ENCODE measurements at places on chromosomes 12 and 14. TPM values are rescaled to one million over a fixed set of nuclear protein-coding genes. Genes with fewer than 3 reads are reported as not detected.
A peak's percentile ranks its signal among the peaks of the same experiment; 100 is the strongest.

Gene RGS6
- total RNA-seq: 5.1 TPM

Gene PTPRQ
- total RNA-seq: 0.19 TPM

Gene TIGAR
- total RNA-seq: 18.2 TPM

Gene PPP2R3C
- 47.1 TPM for total RNA-seq

Gene SOS2
- total RNA-seq: 35.7 TPM

DNA sequence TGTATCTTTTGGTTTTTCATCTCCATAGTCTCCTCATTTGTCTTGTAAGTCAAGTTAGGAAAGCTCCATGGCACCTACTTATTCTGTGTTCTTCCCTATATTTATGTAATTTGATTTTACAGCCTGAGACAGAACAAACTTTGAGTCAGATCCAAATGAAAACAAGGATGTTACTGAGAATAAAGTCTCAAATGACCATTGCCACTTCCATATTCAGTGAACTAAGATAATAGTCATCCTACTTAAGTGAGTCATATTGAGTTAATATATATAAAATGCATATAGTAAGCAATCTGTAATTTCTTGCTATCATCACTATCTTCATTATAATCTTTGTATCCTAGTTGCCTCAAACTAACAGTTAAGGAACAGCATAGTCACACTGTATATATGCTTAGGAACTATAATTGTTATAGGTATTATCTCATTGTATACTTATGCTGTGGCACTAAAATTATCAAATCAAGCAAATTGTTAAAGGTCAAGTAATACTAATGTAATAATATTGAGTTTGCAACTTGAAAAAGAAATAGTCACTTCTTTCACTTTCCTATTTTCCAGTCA lies 30.8 kb downstream of the TMTC3 start:
- no peak for DNase-seq
- no peak overlapping the region for H3K27ac ChIP-seq
- peaks cover 39% of the 10 kb centered on the region for H3K36me3 ChIP-seq
- no peaks in the 10 kb centered on the region for H3K27me3 ChIP-seq

- peaks cover 38% of the 10 kb centered on the region for H3K4me1 ChIP-seq
- H3K27ac ChIP-seq: peak overlapping the region; percentile 98
- H3K36me3 ChIP-seq: peaks cover 39% of the 10 kb centered on the region
- DNase-seq: peak; percentile 22
- peak overlapping the region; percentile 95 for H3K4me3 ChIP-seq
Measured at GRCh38 chr12:130872179-130873096, 572 bp downstream of the RAN start.

DNA sequence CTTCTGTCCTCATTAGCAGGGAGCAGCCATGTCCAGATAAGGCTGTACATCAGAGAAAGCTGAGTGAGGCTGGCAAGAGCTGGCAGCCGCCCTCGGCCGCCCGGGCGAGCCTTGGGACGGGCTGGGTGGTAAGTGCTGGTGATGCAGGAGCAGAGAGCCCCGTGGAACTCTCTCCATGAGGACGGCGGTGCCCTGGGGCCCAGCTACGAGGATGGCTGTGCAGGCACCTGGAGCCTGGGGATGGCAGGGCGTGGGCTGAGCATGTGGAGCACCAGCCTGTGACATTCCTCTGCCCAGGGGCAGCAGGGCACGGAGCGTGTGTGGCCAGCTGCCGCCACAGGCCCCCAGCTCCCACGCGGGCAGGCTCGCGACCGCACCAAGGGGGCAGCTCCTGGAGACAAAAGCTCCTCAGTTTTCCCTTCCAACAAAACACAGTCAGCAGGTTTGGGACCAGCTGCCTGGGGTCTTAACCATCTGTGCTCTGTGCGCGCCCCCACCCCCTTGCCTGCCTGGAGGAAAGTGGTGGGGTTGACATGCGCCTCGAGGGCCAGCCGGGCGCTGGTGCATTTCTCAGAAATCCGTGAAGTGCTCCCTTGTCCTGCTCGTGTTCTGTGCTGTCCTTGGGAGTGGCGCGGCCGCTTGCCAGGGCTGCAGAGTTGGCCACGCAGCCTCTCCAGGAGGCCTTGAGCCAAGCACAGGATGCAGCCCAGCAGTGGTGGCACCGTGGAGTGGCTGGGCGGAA lies 21.4 kb downstream of the PACS2 start:
- DNase-seq: no peak
- H3K4me1 ChIP-seq: no peaks in the 10 kb centered on the region
- H3K4me3 ChIP-seq: no peak overlapping the region
- no peaks in the 10 kb centered on the region for H3K27me3 ChIP-seq

DNA sequence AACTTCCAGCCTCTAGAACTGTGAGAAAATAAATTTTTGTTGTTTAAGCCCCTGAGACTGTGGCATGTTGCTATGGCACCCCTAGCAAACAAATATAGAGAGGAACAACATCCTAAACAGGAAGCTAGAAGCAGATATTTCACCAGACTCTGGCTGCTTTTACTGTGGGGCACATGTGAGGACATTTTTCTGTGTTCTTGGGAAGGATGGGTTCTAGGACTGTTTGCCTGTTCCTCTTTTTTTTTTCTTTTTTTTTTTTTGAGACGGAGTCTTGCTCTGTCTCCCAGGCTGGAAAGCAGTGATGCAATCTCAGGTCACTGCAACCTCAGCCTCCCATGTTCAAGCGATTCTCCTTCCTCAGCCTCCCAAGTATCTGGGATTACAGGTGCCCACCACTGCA lies 4.2 kb upstream of the HRK start:
- no peak overlapping the region for H3K27ac ChIP-seq
- peaks cover 3% of the 10 kb centered on the region for H3K4me1 ChIP-seq
- H3K36me3 ChIP-seq: no peaks in the 10 kb centered on the region
- H3K27me3 ChIP-seq: peaks cover 32% of the 10 kb centered on the region
- no peak for DNase-seq

DNA sequence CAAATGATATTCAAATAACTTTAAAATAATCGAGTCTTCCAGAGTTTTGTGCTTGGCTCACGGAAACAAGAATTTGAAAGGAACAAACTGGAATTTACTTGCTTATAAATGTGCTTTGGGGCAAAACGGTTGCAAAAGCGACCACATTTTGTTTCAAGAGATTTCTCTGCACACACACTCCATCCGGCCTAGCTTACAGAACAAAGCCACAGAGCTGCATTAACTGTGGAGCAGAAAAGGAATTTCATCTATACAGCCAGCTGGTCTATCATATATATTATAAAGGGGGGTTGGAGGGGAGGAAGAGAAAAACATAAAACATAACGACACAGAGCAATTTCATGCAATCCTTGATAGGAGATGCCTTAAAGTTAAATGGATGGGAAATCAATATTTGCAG lies 153.0 kb downstream of the MYRFL start:
- no peaks in the 10 kb centered on the region for H3K36me3 ChIP-seq
- H3K27ac ChIP-seq: no peak overlapping the region
- H3K4me3 ChIP-seq: no peak overlapping the region
- no peak for DNase-seq

- H3K4me1 ChIP-seq: peaks cover 11% of the 10 kb centered on the region
- peaks cover 1% of the 10 kb centered on the region for H3K36me3 ChIP-seq
- DNase-seq: no peak
- H3K27ac ChIP-seq: peak overlapping the region; percentile 67
Measured at GRCh38 chr14:91940209-91940608, 7.3 kb downstream of the FBLN5 start.

GRCh38 chr14:69270795-69271708 lies 11.1 kb downstream of the GALNT16 start:
- no peaks in the 10 kb centered on the region for H3K27me3 ChIP-seq
- no peak for DNase-seq
- no peaks in the 10 kb centered on the region for H3K4me1 ChIP-seq
- H3K4me3 ChIP-seq: no peak overlapping the region
- no peak overlapping the region for H3K27ac ChIP-seq

DNA sequence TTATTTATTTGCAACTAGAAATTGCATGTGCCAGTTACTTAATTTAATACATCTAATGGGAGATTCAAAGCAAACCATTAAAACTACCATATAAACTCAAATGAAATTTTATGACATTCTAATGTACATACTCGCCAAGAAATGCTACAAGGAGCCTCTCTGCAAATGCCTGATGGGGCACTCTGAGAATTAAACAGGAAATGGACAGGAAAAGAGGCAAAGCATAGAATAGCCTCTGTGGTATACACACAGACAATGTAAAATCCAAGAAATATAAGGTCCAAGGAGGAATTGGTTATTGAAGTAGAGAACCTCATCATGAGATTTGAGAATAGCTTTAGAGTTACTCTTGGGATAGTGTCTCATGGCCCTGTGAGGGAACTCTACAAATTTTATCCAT lies 41.2 kb downstream of the RAB21 start:
- no peak for DNase-seq
- H3K27me3 ChIP-seq: no peaks in the 10 kb centered on the region
- H3K4me3 ChIP-seq: no peak overlapping the region
- no peaks in the 10 kb centered on the region for H3K4me1 ChIP-seq
- H3K27ac ChIP-seq: no peak overlapping the region

DNA sequence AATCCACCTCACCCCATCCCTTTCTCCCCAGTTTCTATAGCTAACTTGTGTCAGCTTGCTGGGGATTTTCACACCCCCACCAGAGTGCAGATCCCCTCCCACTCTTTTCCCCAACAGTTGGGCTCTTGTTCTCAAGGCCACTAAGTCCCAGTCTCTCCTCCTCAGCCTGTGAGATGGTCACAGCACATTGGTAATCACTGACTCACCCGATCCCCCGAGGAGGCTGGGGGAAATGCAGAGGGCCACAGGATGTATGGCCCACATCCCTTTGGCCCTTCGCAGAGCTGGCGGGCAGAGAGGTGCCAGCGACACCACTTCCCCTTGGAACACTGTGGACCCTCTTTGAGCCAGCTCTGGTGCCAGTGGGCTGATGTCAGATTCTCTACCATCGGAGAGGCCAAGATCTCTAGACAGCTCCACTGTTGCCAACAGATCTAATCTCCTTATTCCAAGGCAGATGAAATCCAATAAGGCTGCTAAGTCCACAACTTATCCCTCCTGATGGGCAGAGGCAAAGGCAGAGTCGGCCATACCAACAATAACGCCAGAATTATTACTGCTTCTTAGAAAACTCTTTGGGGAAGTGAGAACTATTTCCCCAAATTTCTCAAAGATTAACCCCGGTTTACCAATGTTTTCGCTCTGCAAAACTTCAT lies 1.6 kb downstream of the FMNL3 start:
- peak overlapping the region; percentile 85 for H3K4me3 ChIP-seq
- no peak overlapping the region for H3K27ac ChIP-seq
- DNase-seq: no peak
- peaks cover 2% of the 10 kb centered on the region for H3K36me3 ChIP-seq
- H3K27me3 ChIP-seq: peaks cover 47% of the 10 kb centered on the region

DNA sequence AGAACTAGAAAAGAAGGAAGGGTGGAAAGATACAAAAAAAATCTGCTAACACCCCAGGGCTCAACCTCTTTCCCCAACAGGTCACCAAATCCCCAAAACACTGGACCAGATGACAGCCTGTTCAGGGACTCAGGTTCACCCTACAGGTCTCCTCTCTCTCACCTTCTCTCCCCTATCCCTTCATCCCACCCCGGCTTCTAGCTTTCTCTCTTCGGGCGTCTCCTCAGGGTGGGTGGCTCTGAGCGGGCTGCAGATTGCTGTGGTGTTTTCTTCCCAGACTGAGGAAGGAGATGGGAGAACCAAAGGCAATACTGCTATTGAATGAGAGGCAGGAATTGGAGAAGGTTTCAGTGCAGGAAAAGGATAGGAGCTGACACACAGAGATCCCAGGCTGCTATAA lies 39.3 kb downstream of the ANO2 start:
- no peak for DNase-seq
- H3K36me3 ChIP-seq: no peaks in the 10 kb centered on the region
- H3K27ac ChIP-seq: no peak overlapping the region
- H3K27me3 ChIP-seq: peaks cover 39% of the 10 kb centered on the region

DNA sequence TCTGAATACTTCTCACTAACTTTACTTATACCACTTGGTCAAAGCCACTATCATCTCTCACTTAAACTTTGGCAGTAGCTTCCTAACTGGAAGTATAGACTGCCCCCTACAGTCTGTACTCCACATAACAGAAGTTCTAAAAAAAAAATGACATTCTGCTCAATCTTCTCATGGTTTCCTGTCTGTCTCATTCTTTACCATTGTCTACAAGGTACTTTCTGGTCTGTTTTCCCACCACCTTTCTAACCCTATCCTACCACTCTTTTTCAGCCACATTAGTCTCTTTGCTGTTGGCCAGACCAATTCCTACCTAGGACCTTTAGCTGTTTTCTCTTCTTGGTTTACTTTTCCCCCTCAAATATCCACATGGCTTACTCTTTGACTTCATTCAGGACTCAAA lies 14.7 kb downstream of the CPSF6 start:
- DNase-seq: no peak
- H3K27me3 ChIP-seq: no peaks in the 10 kb centered on the region
- peaks cover 21% of the 10 kb centered on the region for H3K36me3 ChIP-seq
- H3K4me1 ChIP-seq: peaks cover 10% of the 10 kb centered on the region
- H3K4me3 ChIP-seq: no peak overlapping the region

DNA sequence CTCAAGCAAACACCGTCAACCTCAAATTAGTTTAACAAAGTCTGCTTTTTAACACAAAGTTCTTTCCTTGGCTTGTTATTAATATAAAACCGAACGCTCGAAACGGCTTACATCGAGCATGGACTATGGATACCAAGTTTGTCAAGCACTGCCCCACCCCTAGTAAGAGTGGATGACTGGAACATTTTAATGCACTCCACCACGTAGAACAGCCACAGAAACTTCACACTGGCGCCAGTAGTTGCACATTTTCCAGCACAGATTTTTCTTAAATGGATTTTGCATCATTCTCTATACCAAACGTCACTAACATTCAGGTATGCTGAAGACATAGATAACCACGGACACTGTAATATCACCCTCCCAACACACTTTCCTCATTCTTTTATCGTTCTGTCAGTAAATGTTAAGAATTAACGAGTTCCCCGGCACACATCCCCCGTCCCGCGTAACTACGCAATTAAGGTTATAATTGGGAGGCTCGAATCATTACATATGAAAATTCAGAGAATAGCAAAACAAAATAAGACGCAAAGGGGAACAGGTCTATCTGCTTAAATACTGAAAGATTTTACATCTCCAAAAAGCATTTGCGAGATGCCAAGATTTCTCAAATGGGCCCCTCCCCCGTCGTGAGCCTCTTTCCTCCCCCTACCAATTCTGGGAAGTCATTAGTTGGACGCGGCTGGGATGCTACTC lies 990 bp downstream of the FERMT2 start:
- H3K36me3 ChIP-seq: peaks cover 5% of the 10 kb centered on the region
- no peak for DNase-seq
- H3K27ac ChIP-seq: peak overlapping the region; percentile 99
- no peaks in the 10 kb centered on the region for H3K27me3 ChIP-seq
- H3K4me1 ChIP-seq: peaks cover 40% of the 10 kb centered on the region

- H3K4me1 ChIP-seq: peaks cover 5% of the 10 kb centered on the region
- H3K27ac ChIP-seq: no peak overlapping the region
- no peak for DNase-seq
- H3K36me3 ChIP-seq: no peaks in the 10 kb centered on the region
- H3K27me3 ChIP-seq: peaks cover 15% of the 10 kb centered on the region
Measured at GRCh38 chr14:88209273-88209672, 113.8 kb downstream of the KCNK10 start.

- H3K4me3 ChIP-seq: no peak overlapping the region
- H3K27ac ChIP-seq: no peak overlapping the region
- DNase-seq: no peak
- no peaks in the 10 kb centered on the region for H3K4me1 ChIP-seq
- H3K36me3 ChIP-seq: no peaks in the 10 kb centered on the region
Measured at GRCh38 chr12:78185109-78185508, 354.4 kb downstream of the NAV3 start.

GRCh38 chr12:62191491-62192179 lies 68.6 kb upstream of the USP15 start:
- no peaks in the 10 kb centered on the region for H3K36me3 ChIP-seq
- DNase-seq: peak; percentile 9
- H3K27ac ChIP-seq: no peak overlapping the region
- H3K27me3 ChIP-seq: peaks cover 40% of the 10 kb centered on the region

All from progenitor cell of endocrine pancreas (in vitro differentiated cells).